ENCODE measurements at places on chromosomes 11 and 22.

GRCh38 chr11:27209562-27210005 lies 153.4 kb downstream of the CCDC34 start:
- peak; percentile 96 for DNase-seq

GRCh38 chr11:113281052-113281725 lies 33.2 kb upstream of the TTC12 start:
- no peak for DNase-seq

DNA sequence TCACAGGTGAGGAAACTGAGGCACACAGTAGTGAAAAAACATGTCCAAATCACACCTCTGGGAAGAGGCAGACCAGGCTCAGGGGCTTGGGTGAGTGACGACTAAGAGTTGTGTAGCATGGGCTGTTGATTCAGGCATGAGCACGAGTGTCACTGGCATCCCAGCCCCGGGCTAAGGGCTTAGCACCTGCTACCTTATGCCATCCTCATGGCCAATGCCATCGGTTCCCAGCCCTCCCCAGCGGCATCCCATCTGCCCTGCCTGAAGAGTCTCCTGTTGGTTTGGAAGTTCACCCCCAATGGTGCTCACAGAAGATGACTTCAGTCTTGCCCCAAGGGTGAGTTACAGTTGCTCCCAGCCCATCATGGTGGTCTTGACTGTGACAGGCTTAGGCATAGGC lies 22.4 kb downstream of the MB start:
- no peak for DNase-seq

DNA sequence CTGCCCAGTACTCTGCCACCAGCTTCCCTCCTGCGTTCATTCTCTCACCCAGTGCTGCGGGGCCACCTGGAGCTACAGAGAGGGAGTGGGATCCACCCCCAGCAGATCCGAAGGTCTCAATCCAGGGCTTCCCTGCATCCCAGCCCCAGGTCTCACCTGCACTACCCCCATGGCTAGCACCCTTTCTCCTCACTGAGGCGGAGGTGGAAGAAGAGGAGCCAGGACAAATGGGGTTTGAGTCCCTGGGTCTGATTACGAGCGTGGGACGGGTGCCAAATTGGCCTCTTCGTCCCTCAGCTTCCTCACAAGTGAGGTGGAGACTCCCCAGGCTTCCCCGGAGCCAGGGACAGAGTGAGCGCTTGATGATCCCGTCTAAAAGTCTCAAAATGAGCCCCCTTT lies 64.2 kb downstream of the NFAM1 start:
- no peak for DNase-seq

DNA sequence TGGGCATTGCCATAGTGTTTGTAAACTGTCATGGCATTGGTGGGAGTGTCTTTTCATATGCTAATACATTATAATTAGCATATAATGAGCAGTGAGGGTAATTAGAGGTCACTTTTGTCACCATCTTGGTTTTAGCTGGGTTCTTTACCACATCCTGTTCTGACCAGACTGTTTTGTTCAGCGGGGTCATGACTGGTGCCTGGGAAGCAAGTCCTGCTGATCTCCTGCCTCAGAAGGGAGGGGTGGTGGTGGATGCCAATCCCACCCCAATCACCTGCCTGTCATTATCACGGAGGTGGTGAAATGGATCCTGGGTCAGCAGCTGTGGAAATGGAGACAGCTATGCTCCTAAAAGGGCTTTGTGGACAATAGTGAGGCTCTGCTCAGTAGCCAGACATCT lies 31.2 kb downstream of the IL18 start:
- DNase-seq: no peak

Measured in fibroblast of the aortic adventitia (primary cell).